ENCODE measurements at places on chromosomes 3 and 15.

- no peak for DNase-seq
Observed at GRCh38 chr3:184333190-184333589, 4.2 kb upstream of the FAM131A start.

DNA sequence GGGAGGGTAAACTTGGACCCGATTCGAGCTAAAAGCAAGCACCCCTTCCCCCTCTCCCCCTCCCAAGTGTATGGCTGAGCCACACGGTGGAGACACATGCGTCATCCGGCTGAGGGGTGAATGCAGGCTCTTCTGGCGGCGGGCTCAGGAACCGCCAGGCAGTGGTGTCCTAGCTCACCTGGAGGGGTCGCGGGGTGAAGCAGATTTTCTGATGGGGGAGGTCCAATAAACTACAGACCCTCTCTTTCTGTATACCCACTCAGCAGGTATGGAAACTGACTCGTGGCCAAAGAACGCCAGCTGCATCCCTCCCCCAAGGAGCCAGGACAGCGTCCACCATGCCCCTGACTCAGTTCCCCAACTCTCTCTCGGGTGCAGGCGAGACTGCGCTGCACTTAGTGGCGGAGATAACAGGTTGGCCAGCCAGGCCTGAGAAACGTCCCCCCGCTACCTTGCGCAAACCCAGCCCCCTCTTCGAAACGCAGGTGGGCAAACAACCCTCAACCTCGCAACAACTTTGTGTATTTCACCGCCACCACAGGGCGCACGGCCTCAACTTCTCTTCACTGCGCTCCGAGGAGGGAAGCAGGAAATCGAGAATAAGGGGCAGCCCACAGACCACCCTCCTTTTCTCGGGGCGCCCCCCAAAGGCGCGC lies 1.3 kb downstream of the MAGI1 start:
- peak; percentile 58 for DNase-seq

DNA sequence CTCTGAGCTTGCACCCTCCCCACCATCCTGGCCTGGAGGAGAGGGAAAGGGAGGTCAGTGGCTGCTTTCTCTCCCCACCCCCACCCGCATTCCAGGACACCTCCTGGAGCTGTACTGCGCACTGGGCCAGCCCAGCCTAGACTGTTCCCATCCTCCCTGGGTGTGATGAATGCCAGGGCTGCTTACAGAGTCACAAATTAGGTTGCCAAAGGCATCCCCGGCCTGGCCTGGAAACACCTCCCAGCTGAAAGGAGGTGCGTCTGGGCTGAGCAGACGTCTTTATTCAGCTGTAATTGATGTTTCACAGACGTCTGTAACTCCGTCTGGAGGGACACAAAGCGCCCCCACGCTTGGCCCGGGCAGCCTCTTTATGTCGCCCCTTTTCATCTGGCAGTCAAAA lies 47.6 kb downstream of the RHCG start:
- DNase-seq, result no peak

DNA sequence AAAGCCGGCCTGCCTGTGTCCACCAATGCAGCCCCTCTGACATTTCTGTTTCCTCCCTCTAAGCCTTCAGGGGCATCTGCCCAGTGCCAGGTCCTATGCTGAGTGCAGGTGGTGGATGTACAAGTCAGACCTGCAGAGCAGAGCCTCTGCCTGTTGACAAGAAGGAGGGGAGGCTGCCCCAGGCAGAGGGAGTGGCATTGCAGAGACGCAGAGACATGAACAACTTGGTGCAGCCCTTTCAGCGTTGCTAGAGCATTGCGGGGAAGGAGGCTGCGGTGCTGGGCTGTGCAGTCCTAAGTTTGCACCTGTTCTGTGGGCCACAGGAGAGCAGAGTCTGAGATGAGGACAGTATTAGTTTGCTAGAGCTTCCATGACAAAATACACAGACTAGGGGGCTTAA lies 65.2 kb downstream of the LSM3 start:
- DNase-seq, result no peak

DNA sequence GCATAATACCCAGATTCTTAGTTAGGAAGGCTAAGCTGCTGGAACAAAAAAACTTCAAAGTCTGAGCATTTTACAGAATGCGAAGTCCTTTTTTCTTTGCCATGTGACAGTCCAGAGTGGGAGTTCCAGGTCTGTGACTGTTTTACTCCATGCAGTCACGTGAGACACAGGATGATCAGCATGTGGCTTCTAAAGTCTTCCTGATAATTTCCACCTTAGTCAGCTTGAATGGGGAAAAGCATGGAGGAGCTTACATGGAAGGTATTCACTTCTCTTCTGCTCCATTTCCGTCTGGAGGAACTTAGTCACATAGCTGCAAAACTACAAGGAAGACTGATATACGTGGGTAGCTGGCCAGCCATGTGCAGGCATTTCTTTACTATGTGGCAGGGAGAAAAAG lies 1.7 kb downstream of the SNTN start:
- DNase-seq, result no peak

DNA sequence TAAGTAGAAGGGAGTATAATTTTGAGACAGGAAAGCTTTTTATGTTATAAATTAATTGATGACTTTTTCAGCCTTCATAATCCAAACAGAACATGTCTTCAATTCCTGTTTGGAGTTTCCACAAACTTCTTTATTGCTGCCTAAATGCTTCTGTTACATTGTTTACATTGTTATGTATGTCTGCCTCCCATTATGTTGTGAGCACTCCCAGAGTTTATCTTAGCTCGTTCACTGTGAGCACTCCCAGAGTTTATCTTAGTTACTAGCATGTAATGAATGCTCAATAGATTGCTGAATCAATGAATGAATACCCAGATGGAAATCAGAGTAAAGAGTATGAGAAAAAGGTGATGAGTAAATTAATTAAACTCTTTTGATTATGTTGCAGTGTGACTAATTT lies 1178.0 kb downstream of the ROBO1 start:
- peak; percentile 2 for DNase-seq

DNA sequence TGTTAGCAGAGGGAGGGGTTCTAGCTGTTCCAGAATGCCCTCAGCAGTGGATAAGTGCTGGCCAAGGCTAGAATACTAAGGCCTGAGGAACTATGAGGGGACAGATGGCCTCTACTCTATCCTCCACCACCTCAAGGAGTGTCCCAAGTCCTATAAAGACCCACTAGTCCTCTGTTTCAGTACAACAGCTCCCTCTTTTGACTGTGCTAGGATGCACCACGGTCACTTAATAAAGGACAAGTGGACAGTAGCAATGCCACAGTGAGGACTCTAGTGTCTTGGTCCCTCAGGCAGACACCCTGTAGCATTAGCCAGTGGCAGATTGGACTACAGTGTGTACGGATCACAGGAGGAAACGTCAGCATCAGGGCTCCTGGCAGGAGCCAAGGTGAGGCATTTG lies 171.8 kb upstream of the PROK2 start:
- no peak for DNase-seq

DNA sequence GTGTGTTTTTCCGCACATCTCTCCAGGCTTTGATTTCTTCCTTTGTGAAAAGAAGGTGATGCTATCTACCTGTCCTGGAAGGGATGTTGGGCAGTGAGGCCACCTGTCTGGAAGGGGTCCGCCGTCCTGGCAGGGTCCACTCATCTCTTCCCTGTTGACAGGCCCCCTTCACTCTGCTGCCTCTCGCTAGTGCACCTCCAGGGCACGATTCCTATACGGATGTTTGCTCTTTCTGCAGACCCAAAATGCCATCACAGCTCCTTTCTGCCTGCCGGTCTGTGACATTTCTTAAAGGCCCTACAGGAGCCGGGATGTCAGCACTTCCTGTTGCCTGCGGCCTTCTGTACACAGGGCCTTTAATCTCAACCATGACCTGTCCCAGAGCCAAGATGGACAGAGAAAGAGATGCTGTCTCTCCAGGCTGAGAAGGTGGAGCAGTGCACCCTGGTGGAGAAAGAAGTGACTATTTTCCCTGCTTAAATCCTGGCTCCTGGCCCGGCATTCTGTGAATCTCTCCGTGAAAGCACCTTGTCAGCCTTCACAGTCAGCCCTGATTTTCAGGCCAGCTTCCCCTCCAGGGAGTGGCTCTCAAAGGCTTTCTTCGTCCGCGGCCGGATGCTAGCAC lies 7.4 kb downstream of the FAM3D start:
- no peak for DNase-seq

DNA sequence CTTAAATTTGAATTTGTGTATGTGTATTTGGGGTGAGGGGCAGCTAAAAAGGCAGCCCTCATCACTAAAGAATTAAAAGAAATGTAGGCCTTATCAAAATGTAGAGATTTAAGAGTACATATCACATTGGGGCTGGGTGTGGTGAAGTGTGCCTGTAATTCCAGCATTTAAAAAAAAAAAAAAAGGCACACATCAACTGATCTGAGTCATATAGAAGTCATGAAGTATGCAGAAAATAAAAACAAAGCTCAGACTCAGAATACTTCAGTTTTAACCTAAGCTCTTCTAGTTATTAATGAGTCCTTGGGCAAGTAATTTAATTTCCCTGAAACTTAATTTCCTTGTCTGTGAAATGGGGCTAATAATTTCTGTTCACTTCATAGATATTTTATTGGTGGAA lies 31.6 kb downstream of the SLC24A1 start:
- no peak for DNase-seq

DNA sequence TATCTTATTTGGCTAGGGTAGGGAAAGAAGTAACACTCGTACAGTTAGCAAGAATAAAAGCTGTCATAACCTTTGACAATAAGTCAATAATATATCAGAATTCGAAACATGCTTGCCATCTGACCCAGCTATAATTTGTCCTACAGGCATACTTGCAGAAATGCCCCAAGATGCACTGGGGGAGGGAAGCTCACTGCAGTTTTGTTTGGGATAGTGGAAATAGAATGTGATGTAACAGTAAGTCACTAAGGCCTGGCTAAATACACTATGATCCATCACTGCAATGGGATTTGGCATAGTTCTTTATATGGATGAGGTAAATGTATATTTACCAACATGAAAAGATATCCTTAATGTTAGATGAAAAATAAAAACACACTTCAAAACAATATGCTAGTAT lies 25.5 kb upstream of the TMOD3 start:
- no peak for DNase-seq

DNA sequence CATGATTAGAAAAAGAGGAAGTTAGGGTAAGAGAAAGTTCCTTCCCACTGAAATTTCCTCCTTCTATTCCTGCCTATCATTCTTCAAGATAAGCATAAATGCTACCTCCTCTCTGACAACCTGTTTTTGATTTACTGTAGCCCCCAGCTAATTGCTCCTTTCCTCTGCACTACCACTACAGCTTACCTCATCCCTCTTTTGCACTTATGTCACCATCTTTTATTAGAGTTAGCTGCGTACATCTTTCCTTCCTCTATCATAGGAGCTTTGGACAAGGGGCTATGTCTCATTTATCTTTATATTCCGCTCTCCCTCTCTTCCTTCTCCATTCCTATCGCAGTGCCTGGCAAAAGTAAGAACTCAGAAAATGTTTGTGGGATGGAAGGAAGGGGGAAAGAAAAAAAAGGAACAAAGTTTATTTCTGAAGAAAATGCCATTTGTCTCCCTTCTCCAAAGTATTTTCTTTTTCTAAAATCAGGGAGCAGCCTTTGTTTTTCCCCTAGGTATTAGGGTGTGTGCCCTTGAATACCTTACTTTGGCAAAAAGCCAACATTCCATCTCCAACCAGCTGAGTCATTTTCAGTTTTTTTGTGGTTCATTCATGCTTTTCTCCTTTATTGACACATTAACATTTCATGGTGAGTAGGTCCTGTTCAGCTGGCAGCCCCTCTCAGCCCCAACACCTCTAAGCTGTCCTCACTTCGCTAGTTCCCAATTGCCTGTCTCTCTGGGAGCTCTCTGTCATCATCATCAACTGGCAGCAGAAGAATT lies 87.6 kb upstream of the SOX2 start:
- DNase-seq, result no peak

DNA sequence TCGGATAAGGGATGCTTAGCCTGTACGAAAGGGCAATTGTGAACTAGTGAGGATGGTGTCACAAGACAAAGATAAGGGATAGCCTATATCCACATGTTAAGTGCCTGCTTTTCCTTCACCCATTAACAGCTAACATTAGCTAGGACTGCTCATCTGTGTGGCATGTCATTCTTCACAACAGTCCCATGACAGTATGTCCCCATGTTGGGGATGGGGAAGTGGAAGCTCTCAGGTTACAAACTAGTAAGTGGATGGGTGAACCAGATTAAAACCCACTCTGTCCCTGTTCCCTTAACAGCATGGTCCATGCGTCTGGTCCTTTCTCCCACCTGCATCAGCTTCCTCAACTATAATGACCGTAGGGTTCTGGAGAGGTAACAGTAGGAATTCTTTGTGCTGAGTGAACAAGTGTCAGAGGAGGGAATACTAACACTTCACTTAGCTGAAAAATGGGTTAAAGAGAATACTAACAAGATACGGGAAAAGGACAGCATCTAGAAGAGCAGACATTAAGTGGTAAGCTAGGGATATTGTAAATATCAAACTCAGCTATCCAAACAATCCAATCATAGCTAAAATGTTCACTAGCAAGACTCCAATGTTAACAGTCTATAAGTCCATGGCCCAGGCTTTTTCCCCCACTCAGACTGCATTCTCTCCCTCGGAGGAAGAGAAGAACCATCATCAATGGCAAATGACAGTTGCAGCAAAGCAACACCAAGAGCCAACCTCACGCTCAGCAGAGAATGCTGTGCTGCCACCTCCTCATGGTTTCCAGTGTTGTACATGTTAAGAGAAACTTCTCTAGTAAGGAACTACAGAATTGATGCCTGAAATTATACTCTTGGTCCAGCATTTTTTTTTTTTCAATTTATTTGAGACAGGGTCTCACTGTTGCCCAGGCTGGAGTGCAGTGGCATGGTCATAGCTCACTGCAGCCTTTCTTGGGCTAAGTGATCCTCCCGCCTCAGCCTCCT lies 5.0 kb downstream of the RPLP1 start:
- DNase-seq, result no peak

DNA sequence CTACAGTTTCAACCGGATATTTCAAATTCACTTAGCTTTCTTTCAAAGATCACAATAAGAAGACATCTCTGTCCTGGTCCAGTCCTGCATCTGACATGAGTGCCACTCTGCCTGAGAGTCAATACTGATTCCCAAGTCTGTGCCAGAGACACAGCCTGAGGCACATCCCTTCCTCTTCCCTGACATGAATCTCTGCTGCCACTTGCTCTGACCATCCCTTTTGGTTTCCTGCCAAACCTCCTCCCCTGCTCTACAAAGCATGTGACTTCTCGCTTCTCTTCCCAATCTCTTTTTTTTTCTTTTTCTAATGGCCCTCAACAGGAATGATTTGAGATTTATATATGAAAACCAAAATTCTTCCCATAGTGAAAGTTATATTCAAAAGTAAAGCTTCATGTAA lies 117.9 kb downstream of the MECOM start:
- DNase-seq, result no peak

GRCh38 chr15:42402455-42403205 lies 43.3 kb downstream of the CAPN3 start:
- DNase-seq, result no peak

GRCh38 chr15:58977887-58978286 lies 9.6 kb upstream of the RNF111 start:
- DNase-seq, result no peak

DNA sequence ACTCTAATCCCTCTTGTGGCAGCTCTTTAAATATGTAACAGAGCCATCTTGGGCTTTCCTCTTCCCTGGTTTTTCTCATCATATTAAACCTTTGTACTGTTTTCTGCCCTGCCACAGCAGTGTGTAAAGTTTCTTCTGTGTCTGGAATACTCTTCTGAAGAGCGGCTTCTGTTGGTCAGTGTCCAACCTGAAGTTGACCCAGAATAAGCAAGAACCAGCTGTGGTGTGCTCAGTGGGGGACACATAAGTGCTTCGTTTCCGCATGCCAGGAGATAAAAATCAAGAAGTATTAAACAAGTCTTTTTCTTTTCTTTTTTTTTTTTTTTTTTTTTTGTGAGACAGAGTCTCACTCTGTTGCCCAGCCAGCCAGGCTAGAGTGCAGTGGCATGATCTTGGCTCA lies 173.2 kb upstream of the CHRM5 start:
- no peak for DNase-seq

- DNase-seq, result no peak
Observed at GRCh38 chr15:52069559-52069958, 43.0 kb downstream of the BCL2L10 start.

Measured in HuH-7.5 (cell line).